ENCODE measurements at places on chromosomes 2 and 18.

DNA sequence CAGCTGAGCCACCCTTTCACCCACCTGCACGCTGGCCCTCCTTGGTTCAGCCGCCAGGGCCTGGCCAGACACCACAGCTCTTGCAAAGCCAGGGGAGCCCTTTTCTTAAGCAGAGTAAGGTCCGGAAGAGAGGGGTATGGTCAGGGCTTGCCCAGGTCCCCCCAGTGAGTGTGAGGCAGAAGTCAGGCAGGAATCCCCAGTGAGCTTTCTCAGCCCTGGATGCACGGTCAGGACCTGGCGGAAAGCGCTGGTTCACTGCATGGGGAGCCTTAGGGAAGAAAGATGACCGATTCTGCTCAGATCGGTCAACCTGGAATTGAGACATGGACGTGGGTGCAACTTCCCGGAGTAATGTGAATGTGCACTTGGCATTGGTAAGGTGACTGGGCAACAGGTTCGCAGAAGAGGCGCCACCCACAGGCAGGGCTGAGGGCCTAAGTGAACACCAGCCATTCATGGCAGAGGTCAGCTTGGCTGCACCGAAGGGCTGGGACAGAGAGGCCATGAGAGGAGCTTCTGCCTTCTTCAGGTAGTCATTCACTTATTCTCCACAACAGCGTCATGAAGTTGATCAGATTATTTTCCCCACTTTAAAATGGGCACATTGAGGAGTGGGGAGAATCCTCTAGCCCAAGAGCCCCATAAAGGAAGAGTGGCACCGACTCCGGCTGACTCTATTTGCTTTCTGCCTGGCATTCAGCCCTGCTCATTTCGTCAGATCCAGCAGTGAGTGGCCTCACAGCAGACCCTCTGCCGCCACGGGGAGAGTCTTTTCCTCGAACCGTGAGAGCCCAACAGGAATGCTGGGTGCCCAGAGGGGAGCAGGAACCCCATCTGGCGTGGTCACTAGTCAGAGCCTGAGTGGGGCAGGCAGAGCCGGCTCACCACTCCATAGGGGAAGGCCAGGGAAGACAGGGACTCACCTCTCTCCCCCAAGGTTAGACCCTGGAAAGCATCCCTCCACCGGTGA, 35.8 kb downstream of the SCTR start:
- DNase-seq: no peak

DNA sequence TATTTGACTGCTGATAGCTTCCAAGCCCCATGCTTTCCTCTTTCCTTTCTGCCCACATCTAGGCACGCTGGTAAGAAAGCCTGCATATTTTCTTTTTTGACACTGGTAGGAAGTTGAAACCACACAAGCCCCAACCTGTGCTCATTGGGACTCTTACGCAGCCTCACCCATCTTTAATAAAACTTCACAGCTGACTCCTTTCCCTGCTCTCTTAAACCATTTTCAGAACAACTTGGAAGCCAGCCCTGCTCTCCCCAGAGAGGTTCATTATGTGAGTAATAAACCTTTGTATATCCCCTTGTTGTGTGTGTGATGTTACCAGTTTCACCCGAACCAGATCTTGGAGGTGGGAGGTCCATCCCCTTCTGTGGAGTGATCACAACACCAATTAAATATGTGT, 268.4 kb downstream of the GPD2 start:
- no peak for DNase-seq

- DNase-seq: no peak
Measured at GRCh38 chr18:28359176-28359575, 182.2 kb upstream of the CDH2 start.

- DNase-seq: no peak
Measured at GRCh38 chr2:217807753-217808152, 195.0 kb downstream of the TNS1 start.

DNA sequence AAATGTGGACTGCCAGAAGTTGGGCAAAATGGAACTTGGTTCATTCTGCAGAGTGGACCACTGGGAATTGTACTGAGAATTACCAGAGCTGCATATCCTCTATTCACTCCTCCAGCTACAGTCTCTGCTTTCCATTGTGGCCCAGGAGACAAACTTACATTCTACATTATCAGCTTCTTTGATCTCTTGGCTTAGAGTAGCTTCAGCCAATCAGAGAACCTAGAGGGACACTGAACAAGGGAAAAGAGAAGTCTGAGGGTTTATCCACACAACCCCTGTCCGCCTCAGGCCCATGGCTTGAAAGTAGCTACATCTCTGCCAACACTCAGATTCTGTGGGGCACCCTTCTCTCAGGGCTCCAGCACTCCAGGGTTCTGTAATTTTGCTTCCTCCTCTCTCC, 251.1 kb downstream of the TRIB2 start:
- no peak for DNase-seq

DNA sequence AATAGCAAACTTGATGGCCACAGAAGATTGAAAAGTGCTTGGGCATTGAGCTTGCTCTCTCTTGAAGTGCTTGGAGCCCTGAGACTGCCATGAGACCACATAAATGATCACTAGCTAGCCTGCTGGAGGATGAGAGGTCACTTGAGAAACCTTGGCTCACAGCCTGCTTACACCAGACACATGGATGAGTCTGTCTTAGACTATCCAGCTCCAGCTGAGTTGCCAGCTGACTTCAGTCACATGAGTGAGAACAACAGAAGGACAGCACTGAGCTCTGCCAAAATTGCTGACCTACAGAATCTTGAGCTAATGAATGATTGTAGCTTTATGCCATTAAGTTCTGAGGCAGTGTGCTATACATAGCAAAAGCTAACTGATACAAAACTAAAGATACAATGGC, 18.1 kb downstream of the NABP1 start:
- no peak for DNase-seq

GRCh38 chr18:9174302-9174701, 37.7 kb downstream of the ANKRD12 start:
- DNase-seq: no peak

DNA sequence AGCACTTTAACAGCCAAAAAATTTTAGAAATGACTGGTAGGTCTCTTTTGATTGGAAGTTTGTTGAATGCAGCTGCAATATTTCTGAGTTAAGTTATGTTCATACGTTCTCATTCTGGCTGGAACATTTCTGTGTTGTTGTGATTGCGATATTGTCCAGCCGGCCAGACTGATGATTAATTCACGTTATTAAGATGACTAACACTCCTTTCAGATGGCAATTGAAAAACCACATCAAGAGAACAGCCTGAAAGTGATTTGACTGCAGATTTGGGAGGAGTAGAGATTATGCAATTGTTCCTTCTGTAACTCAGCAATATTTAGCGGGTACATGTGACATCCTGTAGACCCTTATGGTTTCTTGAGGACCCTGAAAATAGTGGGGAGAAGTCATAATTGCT, 133.7 kb downstream of the FBXO15 start:
- DNase-seq: no peak

DNA sequence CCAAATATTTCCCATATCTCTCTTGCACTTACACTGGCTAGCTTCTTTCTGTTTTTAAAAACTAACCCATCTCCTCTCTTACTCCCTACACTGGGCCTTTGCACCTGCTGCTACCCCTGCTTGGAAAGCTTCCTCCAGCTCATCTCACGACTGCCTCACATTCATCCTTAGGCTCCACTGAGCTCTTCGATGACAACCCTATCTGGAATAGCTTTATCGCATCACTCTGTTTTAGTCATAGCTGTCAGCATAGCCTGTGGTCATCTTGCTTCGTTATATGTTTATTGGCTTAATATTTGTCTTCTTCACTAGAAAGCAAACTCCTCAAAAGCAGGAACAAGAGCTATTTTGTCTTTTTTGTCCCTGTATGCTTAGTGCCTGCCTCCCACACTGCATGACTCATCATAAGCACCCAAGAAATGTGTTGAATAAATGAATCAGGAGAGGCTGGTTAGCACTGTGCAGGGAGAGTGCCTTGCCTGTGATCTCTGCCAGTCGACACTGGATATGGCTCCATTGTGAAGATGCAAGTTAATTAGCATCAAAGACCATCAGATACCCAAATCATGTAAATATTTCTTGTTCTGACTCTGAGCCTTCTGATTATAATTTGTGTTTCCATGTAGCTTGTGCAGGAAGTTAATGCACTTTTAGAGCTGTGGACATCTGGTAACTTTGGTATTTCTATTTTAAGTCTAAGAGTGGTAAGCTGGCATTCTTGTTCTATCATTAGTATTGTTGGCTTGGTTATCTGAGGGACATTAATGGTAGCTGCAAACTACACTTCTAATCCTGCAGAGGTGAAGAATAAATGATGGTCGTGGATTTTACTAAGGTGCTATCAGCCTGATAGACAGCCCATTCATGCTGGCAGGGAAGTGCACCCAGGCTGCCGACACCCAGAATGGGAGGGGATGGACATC, 10.3 kb upstream of the DYTN start:
- no peak for DNase-seq

GRCh38 chr2:222842491-222843174, 18.2 kb upstream of the ACSL3 start:
- no peak for DNase-seq

DNA sequence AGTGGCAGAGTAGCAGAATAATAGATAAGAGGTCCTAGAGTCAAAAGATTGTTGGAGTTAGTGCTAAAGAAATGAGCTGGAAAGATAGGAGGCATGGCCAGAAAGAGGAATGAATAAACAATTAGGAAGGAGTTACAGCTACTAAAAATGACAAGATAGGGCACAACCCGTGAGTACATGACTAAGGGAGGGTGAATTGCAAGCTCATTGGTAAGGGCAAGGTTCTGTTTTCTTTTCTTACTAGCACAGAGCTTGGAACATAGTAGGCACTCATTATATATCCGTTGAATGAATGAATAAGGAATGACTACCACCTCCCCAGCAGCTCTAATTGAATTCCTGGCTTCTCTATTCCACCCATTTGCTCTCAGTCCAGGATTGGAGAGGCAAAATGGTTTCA, 5.7 kb upstream of the MARCO start:
- DNase-seq: no peak

GRCh38 chr2:74530239-74531187, 780 bp downstream of the HTRA2 start:
- no peak for DNase-seq

DNA sequence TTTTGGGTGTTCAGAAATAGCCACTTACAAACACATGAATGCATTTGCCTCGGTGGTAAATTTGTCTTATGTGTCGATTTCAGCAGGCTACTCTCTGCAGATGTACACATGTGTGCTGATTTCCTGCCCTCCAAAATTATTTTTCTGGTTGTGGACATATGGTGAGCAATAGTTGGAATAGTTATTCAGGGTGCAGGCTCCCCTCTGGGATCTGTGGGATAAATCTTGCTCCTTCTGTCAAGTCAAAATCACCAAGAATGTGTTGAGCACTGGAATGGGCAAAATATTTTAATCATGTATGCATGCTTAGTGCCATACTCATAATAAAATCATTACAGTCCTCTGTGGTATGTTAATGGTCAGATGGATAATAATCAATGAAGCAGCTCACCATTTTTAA, 684.5 kb downstream of the BCL11A start:
- DNase-seq: no peak

GRCh38 chr2:59032499-59032898, 791.4 kb upstream of the FANCL start:
- DNase-seq: no peak

- no peak for DNase-seq
Measured at GRCh38 chr2:32377928-32378327, 21.1 kb downstream of the BIRC6 start.

DNA sequence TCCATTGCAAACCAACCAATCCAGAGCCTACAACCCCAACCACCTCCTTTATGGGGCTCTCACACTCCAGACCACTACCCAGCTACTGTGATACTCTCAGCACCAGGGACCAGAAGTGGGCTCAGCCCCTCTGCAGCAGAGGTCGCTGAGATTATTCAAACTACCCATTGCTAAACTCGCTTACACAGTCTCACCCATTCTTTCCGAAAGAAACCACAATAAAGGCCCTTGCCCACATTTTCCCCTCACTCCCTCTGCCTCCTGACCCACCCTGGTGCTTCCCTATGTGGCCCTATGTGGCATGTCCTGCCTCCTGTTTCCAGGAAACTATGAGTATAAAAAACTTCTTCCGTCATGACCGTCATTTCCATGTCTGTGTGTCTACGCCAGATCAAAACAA, 10.7 kb downstream of the TEX51 start:
- no peak for DNase-seq

- no peak for DNase-seq
Measured at GRCh38 chr2:30040147-30040546, 106.7 kb upstream of the YPEL5 start.

DNA sequence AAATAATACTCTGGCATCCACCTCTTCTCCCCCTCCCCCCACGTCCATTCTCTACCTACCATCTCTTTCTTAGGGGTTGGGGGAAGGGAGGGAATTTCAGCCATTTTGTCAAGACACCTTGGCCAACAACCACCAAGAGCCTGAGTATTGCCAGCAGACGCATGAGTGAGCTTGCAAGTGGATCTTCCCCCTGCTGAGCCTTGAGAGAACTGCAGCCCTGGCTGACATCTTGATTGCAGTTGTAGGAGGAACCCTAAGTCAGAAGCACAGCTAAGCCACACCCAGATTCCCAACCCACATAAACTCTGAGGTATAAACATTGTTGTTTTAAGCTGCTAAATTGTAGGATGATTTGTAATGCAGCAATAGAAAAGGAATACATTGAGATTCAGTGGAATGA, 165.6 kb downstream of the TMEFF2 start:
- no peak for DNase-seq

DNA sequence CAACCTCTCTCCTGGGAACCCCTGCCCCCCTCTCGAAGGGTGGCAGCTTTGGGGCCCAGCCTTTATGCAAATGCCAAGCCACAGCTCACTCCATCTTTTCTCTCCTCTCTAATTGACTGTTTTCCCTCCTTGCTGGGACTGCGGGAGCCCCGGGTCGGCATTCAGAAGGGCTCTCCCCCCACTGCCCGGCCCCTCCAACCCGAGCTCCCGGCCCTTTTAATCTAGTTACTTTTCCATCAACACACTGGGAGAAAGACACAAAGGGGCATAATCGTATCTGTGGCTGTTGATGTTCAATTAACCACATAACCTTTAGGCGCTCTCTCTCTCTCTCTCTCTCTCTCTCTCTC, 95.4 kb downstream of the INHBB start:
- no peak for DNase-seq

- DNase-seq: no peak
Measured at GRCh38 chr2:221641181-221641871, 69.2 kb upstream of the EPHA4 start.

DNA sequence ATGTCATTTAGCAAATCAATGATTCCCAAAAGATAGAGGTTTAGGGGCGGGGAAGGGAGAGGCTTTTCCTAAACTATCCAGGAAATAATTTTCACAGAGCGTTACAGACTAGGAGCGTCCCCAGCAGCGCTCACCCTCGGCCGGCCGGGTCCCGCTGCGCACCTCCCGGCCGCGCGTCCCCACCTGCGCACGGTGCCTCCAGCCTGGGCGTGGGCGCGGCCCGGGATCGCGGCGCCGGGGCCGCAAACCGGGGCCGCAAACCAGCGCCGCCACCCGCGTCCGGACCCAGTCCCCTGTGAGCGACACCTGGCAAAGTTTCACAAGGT, 684 bp upstream of the ZCCHC2 start:
- DNase-seq: no peak

DNA sequence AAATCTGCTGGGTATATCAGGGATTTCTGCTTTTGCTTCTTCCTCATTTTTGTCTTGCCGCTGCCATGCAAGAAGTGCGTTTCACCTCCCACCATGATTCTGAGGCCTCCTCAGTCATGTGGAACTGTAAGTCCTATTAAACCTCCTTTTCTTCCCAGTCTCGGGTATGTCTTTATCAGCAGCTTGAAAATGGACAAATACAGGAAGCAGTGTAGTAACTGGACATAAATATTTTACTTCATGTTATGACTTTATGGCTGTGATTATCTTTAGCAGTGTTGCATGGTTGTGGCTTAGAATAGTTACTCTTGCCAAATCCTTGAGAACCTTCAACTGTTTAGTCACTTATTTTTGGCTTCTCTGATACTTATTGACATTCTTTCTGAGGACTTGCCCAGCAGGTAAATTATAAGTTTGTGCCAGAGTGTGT, 66.2 kb upstream of the DLX2 start:
- no peak for DNase-seq
